ENCODE measurements at places on chromosomes 6 and 20.

- no peak for DNase-seq
Observed at GRCh38 chr6:154410619-154411072, 54.0 kb upstream of the IPCEF1 start.

DNA sequence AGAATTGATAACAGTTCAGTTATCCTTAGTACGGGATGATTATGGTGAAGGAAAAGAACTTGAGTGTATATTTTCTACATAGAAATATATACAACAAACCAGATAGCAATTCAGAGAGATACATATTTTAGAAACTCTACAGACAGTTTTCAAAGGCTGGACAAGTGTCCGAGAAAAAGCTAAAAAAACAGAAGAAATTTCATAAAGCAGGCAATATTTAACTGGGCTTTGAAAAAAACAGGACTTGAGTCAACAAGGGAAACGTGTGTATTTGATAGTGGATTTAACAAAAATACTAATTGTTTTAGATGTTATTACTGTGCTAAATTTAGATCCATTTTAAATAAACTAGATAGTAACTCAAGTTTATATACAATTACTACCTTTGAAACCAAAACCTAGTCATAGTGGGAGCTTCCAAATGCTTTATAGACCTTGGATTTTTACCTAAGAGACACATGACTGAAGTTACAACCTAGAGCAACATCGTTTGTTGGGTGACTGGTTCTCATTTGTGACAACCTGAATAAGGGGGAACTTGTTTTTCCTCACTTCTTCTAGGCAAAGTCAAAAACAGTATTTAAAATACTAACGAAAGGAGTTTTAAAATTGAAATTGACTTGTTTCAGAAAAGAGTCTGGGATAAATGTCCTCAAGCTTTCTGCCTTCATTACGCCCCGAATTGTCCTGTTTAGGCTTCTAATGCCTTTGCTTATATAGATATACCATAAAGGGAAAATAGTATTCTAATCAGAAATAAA is 116.7 kb upstream of the PRSS16 start:
- no peak for DNase-seq

DNA sequence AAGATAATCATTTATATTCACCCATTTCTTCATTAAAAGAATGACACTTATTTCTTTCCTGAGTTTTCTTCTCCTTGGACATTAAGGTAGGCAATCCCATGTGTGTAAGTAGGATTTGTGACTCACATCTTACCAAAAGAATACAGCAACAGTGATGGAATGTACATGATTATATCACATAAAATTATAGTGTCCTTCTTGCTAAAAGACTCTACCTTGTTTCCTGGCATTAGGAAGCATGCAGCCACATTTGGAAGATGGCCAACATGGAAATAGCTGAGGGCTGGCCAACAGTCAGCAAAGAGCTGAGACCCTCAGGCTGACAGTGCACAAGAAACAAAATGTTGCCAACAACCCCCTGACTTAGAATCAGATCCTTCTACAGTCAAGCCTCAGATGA is 327.9 kb upstream of the MARCKS start:
- no peak for DNase-seq

- no peak for DNase-seq
Observed at GRCh38 chr20:31989030-31989645, 21.1 kb upstream of the CCM2L start.

GRCh38 chr6:160756021-160756420 is 54.0 kb downstream of the PLG start:
- DNase-seq, result no peak

GRCh38 chr6:28078050-28078449 is 2.3 kb upstream of the ZNF165 start:
- DNase-seq, result no peak

- DNase-seq, result no peak
Observed at GRCh38 chr20:13611611-13612125, 27.1 kb downstream of the TASP1 start.

DNA sequence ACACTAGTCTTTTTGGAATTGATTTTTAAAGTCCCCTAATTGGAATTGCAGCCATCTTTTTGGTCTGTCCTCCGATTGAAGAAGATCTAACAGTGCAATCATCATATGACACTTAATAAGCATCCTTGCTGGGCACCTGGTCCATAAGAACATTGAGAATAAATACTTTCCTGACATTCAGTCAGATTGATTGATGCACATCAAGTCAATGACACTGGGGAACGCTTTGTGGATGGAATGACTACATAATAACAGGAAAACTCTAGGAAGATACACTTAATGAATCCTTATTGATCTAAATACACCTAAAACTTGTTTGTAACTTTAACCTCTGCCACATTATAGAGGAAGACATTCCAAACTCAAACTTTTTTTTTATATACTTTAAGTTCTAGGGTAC is 255.7 kb downstream of the PRKN start:
- no peak for DNase-seq

GRCh38 chr20:63312690-63313348 is 19.8 kb downstream of the COL20A1 start:
- peak; percentile 91 for DNase-seq

GRCh38 chr20:20267685-20268370 is 100.1 kb upstream of the INSM1 start:
- DNase-seq, result no peak

- DNase-seq, result no peak
Observed at GRCh38 chr20:15917283-15917682, 656.0 kb downstream of the KIF16B start.

- DNase-seq, result peak; percentile 85
Observed at GRCh38 chr20:41361757-41362747, 4.6 kb downstream of the EMILIN3 start.

DNA sequence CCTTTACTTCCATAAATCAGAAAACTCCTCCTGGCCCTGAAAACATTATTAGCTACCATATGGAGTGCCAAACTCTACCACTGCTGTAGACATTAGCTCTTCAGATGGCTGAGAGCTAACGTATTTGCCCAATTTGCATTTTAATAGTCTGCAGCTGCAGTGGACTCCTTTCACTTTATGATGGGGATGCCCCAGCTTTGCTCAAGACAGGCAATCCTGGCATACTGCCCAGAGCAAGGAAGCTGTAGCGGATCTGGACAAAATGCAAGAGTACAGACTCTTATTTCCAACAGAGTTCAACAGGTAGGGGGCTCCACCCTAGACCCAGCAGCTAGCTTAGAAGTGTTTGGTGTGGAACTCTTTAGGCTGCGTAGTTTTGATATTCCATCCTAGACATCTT is 246.7 kb downstream of the FOXC1 start:
- no peak for DNase-seq

DNA sequence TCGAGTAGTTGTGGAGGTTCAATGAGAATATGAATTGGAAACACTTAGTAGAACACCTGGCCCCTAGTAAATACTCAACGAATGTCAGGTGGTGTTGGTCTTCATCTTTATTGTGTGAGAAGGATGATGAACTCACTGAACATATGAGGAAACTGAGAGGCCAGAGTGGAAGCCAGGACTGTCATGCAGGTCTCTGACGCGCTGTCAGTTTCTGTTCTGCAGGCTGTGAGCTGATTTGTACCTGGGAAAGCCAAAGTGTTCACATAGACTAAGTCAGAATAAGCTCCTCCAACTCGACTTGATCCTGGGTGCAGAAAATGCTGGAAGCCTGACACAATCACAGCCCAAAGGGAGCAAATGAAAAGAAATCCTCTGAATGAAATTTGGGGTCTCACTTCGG is 222.2 kb downstream of the LY86 start:
- no peak for DNase-seq

DNA sequence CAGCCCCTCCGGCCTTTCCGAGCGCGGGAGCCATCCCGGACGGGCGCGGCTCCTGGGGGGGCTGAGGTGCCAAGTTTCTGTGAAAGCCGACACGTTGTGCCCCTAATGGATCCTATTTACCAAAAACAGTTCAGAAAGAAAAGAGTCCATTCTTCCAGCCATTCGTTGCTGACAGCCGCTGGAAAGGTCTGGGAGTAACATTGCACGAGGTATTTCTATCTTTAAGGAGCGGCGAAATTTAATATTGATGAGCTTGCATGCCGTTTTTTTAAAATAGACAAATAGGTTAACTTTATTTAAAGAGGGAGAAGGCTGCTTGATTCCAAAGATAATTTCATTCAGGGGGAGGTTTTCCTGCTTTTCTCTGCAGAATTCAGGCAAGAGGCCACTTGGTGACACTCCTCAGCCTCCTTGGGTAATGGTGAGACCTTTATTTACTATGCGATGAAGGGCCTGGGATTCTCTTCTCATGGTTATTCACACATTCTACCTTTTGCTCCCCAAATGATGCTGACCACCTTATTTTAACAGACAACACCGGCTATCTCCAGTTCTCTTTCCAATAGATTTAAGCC is 988 bp downstream of the TIAM2 start:
- DNase-seq, result no peak

DNA sequence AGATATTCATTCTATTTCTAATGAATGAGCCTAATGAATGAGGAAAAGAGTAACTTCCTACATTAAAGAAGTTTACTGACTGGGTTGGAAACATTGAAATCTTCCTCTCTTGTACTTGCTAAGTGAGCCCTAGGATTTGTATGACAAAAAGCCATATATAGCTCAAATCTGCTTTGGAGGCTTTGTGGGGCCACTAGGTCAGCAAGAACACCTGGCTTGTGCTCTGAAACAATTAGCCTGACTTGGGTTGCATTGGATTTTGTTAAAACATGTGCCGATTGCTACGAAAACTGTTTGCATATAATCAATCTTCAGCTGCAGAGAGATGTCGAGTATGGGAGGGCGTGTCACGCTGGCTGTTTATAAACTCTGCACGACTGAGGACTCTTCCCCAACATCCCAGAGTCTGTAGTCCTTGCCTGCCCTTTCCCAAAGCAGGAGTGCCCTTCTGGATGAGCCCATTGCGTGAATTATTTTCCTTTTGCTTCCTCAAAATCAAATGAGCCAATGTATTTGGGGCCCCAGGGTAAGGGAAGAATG is 684.8 kb downstream of the DHX35 start:
- DNase-seq, result no peak

GRCh38 chr6:113923526-113923925 is 47.4 kb downstream of the HDAC2 start:
- DNase-seq, result no peak

DNA sequence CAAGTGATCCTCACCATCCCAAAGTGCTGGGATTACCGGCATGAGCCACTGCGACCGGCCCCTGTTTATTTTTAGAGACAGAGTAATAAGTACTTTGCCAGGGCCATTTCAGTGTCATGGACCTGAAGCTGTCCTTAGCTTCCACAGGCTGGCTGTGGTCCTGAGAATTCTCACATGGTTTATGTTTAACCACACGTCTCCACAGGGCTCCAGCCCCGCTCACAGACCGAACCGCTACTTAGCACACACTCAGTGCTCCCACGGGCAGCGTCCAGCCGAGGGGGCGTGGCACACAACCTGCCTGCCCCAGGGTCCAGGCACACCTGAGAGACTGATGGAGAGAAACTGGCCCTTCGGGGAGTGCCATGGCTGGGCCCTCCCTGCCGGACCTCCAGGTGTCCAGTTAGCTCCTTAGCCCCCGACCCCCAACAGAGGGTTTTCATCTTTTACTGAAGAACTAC is 11.7 kb downstream of the ACSS1 start:
- DNase-seq, result no peak

- no peak for DNase-seq
Observed at GRCh38 chr6:117272891-117273290, 7.5 kb downstream of the VGLL2 start.

DNA sequence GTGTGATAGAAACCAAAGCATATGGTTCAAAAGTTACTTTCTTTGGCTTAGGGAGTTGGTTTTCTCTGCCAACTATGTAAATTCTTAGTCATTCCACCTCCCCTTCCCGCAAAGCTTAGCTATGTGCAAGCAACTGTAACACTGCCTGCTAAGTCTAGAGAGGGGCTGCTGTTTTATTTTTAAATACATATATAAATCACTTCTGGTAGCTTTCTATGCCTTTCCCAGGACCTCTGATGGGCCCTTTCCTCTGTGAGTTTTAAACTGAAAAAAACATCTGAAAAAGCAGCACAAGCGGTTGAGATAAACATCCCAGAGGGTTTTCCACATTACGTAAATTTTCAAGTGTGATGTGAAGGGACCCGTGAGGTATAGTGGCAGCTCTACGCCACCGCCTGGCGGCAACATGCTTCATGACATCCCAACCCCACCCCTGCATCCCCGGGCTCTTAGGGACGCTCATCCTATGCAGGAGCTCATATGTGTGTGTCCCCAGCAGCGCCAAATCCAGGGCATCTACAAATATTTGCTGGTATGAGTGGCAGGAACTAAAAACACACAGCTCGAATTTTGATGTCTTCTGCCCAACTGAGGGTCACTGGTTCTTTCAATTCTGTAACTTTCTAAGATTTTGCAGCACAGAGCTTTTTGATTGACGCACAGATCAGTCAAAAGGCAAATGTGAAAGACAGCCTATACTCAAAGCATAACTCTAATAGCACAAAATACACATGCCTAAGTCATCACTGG is 12.7 kb downstream of the SAYSD1 start:
- peak; percentile 39 for DNase-seq

DNA sequence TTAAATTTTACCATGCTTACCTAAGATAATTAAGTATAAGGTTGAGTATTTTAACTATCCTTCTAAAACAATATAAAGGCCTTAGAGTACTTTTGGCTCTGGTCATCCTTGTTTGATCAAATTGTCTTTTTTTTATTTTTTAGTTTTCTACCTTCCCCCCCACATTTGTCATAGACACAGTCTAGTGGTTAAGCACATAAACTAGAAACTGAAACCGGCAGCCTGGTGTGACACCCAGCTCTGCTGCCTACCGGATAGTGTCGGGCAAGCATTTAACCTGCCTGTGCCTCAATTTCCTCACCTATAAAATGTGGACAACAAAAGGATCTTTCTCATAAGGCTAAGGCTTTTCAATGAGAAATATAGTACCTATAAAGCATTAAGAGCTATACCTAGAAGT is 21.6 kb upstream of the TULP4 start:
- DNase-seq, result no peak

- no peak for DNase-seq
Observed at GRCh38 chr6:140809694-140810101, 1323.0 kb upstream of the GJE1 start.

GRCh38 chr6:122886481-122886880 is 97.4 kb downstream of the SMPDL3A start:
- no peak for DNase-seq

DNA sequence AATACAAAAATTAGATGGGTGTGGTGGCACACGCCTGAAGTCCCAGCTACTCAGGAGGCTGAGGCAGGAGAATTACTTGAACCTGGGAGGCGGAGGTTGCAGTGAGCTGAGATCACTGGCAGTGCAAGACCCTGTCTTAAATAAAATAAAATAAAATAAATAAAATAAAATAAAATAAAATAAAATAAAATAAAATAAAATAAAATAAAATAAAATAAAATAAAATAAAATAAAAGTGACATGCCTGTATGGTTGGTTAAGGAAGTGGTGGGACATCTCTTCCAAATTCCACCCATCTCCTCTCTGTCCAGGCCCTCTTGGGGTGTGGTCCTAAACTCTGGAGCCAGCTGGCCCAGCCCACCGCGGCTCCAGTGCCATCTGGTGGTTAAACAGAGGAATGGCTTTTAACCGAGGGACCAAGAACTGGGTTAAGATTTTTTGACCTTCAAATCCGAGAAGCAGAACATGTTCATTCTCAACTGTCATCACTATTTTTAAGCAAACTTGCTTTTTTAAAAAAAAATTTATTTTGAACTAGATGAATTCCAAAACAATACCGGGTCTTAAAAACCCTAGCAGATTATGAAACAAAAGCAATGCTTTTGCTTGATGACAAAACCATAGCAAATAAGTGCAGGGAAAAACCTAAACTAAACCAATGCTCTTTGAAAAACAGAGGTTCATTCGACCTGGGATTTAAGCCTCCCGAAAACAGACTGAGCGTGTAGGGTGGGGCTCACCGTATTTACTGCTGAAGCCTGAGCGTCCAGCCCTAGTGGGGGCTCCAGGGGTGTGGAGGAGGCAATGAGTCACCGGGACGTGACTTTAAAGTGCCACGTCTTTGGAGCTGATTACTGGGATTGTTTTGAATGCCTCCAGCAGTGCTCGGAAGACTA is 68.8 kb downstream of the CDC5L start:
- DNase-seq, result peak; percentile 76
